Activated T-helper 1 cell treated with anti-CD3 and anti-CD28 coated beads, Interleukin-2, amount 50 U/mL, for 16 hours (primary cell): ENCODE measurements at places on chromosomes 2 and 18.

- DNase-seq = no peak
These were observed 157.3 kb downstream of the RHBDD1 start for GRCh38 chr2:226993171-226993570.

GRCh38 chr18:3402982-3403451 lies 47.0 kb upstream of the TGIF1 start:
- no peak for DNase-seq

DNA sequence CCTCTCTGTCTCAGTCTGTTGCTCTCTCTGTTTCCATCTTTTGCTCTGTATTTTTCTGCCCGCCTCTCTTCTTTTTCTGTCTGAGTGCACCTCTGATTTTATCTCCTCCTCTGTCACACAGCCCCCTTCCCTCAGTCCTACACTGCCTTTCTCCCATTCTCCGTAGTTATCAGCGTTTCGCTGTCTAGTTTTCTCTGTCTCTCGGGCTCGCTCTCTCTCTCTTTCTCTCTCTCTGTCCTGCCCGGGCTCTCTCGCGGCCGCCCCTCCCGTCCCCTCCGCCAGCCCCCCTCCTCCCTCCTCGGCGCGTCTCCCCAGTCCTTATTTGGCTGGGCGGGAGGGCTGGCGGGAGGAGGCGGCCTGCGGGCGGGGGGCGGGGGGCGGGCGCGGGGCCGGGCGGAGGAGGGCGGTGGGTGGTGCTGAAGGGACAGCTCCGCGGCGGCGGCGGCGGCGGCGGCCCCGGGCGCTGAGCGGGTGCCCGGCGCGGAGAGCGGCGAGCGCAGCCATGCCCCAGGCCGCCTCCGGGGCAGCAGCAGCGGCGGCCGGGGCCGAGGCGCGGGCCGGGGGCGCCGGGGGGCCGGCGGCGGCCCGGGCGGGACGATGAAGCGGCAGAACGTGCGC lies at the start of gene KCNK3:
Gene KCNK3 (plus strand): TSS at position 444 of the 618 bp plus-strand sequence. CDS start 154 bp downstream, at position 598.
- DNase-seq = no peak

GRCh38 chr18:62522504-62523254 lies at the start of gene ZCCHC2:
ZCCHC2 (plus strand) TSS chr18:62523025; CDS start chr18:62523425, 400 bp downstream.
- DNase-seq = peak; percentile 98

DNA sequence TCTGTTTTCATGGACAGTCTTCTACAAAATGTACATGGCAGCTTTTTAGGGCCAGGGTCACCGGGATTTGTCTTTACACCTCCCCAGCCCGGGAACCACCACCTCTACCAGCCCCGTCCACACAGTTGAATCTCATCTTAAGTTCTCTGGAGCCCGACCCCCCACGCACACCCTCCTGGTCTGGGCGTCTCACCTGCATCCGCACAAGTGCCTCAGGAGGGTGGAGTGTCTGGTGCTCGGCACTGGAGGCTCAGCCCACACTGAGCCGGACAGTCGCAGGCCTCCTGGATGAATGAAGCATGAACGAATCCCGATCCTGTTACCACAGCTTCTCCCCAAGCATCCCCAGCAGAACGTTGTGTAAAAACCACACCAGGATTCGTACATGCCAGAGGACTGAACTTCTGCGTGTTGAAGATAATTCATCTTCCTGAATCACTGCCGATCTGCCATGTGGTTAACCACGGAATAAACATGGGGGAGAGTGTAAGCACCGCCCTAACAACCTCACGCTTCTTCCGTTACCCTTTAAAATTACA lies 162.0 kb downstream of the RTP5 start:
- peak; percentile 14 for DNase-seq

GRCh38 chr2:151953467-151953866 lies 125.2 kb upstream of the ARL5A start:
- DNase-seq = no peak
